NCI-H524 (cell line): ENCODE measurements at places on chromosomes 6 and 20.

GRCh38 chr6:33980176-33981175, 165.4 kb downstream of the GRM4 start:
- no peak for DNase-seq

- no peak for DNase-seq
Observed at GRCh38 chr20:5041433-5041832, 40.1 kb upstream of the SLC23A2 start.

DNA sequence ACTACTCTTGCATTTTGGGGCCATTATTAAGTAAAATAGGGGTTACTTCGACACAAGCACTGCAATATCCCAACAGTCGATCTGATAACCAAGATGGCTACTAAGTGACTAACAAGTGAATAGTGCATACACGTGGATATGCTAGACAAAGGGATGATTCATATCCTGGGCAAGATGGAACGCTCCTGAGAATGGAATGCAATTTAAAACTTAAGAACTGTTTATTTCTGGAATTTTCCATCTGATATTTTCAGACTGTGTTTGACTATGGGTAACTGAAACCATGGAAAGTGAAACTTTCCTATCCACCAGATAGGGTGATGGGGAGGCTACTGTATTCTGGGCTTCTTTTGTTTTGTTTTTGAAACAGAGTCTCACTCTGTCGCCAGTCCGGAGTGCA, 66.5 kb downstream of the ILRUN start:
- no peak for DNase-seq

GRCh38 chr6:16982807-16983206, 119.0 kb upstream of the STMND1 start:
- DNase-seq = peak; percentile 7

GRCh38 chr6:43834528-43835155, 64.6 kb downstream of the VEGFA start:
- peak; percentile 40 for DNase-seq

DNA sequence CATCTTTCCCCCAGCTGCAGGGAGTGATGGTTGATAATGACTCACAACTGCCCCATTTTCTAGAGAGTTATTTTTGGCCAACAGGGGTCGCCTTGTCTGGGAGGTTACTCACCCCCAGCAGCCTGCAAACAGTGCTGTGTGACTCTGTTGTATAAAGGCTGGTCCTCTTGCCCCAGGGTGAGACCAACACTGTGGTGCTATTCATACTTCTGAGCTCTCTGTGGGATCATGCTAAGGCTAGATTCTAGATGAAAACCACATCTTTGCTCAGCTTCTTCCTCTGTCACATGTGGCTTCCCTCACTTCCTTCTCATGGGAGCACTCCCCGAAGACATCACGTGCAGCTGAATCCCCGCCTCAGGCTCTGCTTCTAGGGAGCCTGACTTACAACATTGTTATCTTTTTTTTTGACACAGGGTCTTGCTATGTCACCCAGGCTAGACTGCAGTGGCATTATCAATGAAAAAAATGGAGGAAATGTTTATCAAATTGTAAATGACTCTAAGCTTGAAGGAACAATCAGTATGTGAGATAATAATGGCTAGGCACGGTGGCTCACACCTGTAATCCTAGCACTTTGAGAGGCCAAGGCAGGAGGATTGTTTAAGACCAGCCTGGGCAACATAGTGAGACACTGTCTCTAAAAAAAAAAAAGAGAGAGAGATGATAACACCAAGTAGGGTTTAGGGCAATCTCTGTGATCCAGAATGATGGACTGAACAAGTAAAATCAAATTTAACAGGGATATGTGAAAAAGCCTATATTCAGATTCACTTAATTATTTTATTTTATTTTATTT, 55.7 kb upstream of the SLC23A2 start:
- no peak for DNase-seq

DNA sequence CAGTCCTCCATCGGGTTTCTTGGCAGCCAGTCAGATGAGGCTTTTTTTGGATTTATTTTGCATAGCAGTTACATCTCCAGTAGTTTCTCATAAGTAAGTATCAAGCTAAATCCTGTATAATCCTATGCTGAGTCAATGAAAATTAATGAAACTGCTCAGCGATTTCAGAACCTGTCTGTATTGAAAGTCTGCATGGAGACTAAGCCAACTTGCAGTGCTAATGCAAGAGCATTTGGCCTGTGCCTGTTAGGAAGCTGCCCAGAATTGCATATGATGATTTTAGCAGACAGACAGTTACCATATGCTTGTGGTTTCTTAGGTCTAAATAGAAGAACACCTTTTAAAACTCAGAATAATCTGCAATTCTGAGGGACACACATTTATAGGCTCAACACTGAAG, 25.2 kb upstream of the LRRN4 start:
- DNase-seq = no peak

GRCh38 chr20:3901706-3902440, 12.7 kb downstream of the PANK2 start:
- no peak for DNase-seq

DNA sequence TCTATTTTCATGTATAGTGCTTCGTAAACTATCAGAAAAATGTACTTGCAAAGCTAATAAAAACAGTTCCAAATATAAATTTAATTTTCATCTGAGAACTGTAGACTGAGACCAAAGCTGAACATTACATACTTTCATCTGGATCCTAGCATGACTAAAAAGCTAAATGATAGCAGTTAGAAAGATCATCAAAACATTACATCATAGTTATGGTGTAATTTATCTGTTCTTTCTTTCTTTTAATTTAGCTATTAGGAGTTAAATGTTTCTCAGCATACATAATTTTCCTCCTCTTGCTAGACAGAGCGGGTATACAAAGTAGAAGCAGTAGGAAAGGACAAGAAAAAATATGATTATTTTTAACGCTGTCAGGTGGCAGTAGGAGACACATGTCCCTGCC, 164.2 kb upstream of the THEMIS start:
- no peak for DNase-seq

GRCh38 chr6:151757506-151757955, 50.0 kb upstream of the ESR1 start:
- DNase-seq = no peak

DNA sequence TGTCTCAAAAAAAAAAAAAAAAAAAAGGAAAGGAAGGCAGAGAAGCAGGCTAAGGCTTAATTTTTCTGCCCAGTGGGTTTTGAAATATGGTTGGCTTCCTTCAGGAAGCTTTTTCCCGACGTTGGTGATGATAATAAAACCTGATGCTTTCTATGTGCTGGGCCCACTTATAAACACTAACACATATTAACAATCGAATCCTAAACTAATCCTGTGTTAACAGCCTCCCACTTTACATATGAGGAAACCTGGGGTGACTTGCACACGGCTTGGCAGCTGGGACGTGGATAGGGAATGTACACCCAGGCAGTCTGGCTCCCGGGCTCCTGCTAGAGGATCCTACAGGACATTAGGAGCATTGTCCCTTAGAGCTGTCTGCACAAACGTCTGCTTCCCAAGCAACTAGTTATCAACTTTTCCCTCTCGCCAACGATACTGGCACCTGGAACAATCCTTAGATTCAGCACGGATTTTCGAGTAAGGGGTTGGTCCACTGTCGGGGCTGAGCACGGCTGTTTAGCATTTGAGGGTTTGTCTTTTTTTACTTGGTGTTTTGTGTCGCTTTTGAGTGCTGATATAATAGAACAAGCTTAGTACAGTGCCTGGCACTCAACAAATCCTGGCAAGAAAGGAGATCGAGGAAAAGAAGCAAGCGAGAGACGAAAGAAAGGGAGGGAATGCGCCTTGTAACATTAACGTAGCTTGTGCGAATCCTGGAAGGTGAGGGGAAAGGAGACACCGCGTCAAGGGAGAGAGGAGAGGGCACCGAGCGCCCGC, 622 bp upstream of the KIZ start:
- DNase-seq = peak; percentile 54

DNA sequence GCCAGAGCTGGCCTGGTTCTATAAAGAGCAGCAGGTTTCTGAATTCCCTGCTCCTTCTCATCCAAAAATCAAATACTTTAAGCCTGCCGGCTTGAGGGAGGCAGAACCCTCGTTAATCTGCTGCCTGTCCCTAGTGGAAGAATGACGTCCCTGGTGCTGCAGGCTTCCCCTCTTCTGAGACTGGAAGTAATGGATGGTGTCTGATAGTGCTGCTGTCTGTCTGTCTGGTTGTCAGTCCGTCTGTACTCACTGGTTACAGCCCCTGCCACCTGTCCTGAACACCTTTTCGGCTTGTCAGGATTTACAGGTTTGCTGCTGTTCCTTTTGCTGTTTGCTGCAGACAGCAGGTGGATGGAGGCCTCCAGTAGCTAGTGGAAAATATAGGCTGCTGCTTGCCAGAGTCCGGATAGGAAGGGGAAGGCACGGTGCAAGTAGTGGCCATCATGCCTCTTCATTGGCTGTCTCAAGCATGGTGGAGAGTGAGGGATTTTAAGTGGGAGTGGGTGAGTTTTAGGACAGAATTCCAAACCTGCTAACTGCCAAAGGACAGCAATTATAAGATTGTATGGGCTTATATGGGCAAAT, 2.5 kb downstream of the RIMS1 start:
- DNase-seq = peak; percentile 31

DNA sequence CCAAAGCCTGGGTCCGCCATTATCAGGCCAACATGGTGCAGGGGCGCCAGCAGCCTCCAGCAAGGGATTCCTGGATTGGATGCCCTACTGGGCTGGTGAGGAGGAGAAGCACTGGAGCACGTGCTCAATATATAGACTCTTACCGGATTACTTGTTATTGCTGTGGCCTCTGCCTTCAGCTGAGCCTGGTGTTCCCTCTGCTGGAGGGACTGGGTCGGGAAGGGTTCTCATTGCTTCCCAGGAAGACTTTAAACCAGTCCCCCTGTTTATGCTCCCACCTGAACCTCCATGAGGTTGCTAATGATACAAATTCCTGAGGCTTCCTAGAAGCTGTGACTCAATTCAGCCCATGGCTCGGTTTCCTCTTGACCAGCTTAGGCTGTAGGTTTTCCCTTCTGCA, 186.7 kb upstream of the ARID1B start:
- DNase-seq = peak; percentile 24

DNA sequence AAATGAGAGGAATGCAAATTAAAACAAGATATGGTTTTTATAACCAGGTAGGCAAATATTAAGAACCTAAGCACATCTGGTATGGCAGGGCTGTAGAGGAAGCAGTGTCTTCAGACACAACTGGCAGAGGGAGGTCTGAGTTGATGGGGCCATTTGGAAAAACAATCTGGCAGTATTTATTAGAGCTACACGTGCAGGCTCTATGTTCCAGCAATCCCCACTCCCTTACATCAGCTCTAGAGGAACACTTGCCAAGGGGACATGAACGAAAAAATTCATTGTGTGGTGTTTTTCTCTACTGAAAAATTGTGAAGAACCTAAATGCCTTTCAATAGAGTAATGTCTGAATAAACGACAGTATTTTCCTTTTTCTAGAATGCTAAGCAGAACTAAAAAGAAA, 111.6 kb upstream of the EDN1 start:
- DNase-seq = no peak

GRCh38 chr6:141809901-141810300, 322.8 kb upstream of the GJE1 start:
- no peak for DNase-seq

DNA sequence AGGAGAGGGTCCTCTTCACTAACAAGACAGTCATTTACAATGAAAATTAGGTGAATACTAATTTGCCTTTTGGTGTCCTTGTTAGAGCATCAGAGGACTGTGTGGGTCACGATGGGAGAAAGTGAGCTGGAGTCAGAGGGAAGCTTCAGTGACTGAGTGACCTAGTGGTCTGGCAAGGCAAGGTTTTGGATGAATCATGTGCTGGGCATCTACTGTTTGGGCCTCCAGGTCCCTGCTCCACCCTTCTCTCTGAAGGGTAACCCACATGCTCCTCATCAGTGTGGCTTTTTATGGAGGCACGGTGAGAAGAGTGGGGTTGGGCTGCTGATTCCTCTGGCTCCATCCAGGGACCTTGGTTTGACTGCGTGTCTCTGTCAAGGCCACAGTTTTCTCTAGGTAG, 60.5 kb upstream of the EXOC2 start:
- DNase-seq = no peak

DNA sequence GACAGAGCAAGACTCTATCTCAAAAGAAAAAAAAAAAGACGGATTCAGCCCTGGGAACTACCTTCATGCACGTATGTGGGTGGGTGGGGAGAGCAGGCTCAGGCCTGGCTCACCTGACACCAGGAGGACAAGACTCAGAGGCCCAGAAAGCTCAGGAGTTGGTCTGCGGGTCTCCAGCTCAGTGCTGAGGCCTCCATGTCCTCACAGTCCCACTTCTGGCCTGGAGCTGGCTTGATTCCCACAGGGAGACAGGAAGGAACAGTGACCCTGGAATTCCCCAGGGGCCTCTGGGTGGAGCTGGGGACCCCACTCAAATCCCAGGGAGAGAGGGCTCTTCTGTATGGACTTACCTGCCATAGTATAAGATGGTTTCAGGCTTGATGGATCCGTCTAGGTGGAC, 15.6 kb downstream of the ADA start:
- DNase-seq = no peak

DNA sequence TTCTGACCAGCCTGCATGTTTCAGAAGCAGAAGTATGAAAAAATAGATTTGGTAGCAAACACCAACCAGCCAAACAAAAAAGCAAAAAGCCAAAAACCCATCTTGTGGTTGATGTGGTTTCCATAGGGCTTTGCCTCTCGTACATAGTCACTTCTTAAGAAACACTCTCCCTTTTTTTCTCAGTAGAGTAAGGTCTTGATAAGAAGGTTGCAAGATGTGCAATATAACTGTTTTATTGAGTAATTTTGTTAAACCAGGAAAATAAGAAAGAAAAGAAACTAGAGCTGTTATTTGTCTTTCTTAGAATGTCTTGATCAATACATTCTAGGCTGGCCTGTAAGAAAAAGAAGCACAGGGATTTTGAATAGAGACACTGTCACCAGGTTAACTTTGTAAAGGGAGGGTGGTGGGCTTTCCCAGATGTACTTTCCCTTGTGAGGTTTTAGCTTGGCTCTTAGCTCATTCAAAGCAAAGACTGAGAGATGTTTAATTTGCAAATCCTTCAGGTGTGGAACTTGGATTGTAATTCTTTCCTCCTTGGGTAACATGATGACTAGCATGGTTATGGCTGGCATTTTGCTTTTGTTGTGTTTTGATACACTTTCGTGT, 49.7 kb downstream of the AKAP12 start:
- no peak for DNase-seq

DNA sequence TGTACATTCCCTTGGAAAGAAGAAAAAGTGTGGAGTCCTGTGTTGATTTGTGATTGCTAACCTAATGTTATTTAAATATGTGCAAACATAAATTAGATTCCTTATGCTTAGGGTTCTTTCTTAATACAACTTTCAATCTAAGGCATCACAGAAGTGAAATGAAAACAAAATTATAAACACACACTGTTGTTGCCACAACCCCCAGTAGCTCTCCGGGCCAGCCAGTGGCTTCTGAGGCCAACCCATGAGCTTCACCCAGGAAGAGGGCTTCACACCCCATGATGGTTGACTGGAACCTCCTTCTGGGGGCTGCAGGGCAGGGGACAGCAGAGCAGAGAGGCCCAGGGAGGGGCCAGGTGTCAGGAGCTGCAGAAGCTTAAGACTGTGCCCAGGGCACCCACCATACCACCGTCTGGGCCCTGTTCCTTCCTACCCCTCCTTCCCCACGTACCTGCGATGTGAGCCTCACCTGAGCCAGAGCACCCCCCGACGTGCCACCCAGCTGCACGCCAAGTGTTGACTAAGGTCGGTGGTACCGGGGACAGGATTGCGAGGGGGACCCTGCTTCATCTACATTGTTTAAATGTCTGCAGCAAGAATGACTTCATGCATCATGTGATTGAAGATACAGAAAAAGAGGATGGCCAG, 110.5 kb downstream of the FAM120B start:
- DNase-seq = no peak

- no peak for DNase-seq
Observed at GRCh38 chr6:79057746-79058145, 20.3 kb downstream of the PHIP start.

- DNase-seq = no peak
Observed at GRCh38 chr6:70734979-70735378, 67.3 kb downstream of the SMAP1 start.
